ENCODE measurements at places on chromosomes 3 and 15. TPM values are rescaled to one million over a fixed set of nuclear protein-coding genes. Genes with fewer than 3 reads are reported as not detected.

- no peak for DNase-seq
Observed at GRCh38 chr15:29034151-29034550, 148.4 kb downstream of the APBA2 start.

DNA sequence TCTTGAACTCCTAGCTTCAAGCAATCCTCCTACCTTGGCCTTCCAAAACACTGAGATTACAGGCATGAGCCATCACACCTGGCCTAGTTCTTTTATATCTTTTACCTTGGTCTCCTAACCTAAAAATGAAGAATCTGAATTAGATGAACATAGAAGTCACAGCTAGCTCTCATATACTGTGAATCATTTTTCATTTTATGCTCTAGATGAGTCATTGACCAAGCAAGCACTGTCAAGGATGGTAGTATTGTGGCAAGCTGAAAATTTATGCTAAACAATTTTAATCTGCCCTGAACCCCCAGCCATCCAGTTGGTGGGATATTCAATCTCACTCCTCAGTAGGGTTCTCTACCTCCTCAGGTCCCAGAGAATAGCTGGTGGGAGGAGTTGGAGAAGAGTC, 48.3 kb upstream of the DNAJC13 start:
- no peak for DNase-seq

- no peak for DNase-seq
Observed at GRCh38 chr3:179969525-179969924, 67.2 kb downstream of the PEX5L start.

DNA sequence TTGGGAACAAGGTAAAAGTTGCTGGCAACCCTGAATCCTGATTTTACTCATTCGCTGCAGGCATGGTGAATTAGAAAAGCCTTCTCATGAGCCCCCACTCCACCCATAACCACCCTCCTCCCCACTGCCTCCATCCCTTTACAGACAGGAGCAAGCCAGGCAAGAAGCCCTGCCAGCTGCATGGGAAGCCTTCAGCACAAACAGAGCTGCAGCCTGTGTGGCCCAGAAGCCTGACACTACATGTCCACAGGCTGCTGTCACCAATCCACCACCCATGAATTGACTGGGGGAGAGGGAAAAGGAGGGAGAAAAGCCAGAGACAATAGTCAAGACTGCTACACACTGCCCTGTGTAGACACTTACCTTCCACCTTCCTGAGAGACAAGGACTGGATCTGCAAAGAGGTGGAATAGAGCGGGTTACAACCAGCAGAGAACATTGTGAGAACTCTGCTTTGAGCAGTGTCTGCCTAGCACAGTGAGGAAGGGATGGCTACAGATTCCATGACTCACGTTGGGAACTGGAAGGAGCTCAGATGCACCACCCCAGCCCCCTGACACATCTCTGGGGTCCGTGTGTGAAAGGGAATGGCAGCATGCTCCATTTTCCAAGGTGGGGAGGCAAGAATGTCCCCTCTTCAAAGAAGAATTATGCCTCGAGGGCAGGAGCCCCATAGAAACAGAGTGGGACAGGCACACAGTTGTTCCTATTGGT, 33.9 kb downstream of the DZIP1L start:
- DNase-seq, result no peak

The CLEC3B gene
- total RNA-seq, result not detected

The CCDC14 gene
- total RNA-seq, result 58.1 TPM

The ITGA11 gene
- total RNA-seq, result not detected

Measured in H9 (cell line).